ENCODE measurements at places on chromosomes 5 and 9.
A peak's percentile ranks its signal among the peaks of the same experiment; 100 is the strongest.

DNA sequence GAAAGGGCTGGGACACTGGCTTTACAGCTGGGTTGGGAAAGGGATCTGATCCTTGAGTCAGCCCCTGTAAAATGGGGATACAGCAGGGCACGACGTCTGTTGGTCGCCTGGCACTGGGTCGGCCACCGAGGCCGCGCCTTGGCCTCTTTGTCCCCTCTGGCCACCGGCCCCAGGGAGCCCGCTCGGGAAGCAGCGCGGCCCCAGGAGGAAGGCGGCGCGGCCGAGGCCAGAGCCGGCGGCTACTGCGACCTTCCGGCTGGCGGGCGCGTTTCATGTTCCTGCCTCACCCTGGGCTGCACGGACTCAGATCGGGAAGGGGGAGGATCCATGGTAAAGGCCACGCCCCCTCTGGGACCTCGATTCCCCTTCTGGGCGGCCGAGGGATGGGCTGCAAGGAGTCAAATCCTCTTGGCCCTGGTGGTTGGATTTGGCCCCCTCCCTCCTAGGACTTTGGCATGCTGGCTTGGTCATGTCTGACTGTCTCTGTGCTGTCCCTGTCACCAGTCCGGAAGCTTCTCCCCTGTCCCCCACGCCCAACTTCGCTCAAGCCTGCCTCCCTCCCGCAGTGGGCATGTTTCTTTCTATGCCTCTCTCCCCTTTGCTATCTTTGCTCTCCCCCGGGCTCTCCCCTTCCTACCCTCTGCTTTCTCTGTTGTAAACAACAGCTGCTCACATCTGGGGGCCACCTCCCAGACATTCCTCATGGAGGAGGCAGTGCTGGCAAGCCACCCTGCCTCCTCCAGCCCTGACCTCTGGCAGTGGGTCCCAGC lies 25.8 kb downstream of the FPGS start:
- peak; percentile 84 for DNase-seq

GRCh38 chr9:121454972-121455371 lies 44.7 kb downstream of the GGTA1 start:
- no peak for DNase-seq

DNA sequence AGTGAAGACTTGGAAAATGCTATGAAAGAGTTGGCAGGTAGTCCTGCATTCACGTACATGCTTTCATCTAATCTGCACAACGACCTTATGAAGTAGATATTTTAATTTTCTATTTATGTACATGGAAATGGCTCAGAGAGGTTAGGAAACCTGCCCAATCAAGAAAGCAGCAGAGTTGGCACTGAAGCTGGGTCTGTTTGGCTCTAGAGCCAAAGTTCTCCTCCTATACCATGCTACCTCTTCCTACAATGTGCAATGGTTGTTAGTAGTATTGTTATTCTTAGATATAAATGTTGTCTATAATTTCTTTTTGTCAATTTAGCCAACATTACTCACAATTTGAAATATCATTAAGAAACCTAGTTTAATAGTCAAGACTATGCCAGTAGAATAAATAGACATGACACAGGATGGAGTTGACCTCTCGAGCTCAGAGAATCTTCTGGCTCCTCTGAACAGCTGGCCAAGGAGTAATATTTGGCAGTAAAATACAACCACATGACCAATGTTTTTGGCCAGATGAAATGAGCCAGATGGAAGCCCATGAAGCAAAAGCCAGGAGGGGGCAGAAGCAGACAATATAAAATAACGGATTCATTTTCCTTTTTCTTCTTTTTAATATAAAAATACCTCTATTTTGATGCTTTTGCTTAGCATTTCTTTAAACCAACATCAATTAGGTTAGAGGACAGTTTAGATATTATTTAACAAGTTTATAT lies 542.3 kb downstream of the PDE4D start:
- no peak for DNase-seq

DNA sequence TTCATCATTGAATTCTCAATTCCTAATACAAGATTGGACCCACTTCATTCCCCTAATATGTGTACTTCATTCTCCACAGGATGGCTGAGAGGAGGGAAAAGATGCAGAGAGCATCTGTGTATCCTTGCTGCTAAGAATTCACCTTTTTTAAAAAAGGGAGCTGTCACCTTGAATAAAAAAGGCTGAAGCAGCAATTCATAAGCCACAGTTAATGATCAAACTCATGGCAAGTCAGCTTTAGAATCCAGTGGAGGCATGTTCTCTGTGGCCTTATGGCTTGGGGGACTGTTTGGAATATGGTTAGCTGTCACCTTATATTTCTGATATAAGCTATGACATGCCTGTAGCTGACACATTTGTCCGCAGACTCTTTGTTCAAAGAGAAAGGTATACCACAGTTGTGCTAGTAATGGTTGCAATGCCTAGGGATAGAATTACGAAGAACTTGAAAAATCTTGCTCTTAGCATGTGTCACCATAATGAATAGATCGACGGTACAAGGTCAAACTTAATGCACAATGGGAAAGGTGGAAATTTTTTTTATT lies 256.8 kb upstream of the TNC start:
- no peak for DNase-seq

GRCh38 chr9:125495172-125496119 lies 211.6 kb downstream of the MAPKAP1 start:
- DNase-seq, result no peak

DNA sequence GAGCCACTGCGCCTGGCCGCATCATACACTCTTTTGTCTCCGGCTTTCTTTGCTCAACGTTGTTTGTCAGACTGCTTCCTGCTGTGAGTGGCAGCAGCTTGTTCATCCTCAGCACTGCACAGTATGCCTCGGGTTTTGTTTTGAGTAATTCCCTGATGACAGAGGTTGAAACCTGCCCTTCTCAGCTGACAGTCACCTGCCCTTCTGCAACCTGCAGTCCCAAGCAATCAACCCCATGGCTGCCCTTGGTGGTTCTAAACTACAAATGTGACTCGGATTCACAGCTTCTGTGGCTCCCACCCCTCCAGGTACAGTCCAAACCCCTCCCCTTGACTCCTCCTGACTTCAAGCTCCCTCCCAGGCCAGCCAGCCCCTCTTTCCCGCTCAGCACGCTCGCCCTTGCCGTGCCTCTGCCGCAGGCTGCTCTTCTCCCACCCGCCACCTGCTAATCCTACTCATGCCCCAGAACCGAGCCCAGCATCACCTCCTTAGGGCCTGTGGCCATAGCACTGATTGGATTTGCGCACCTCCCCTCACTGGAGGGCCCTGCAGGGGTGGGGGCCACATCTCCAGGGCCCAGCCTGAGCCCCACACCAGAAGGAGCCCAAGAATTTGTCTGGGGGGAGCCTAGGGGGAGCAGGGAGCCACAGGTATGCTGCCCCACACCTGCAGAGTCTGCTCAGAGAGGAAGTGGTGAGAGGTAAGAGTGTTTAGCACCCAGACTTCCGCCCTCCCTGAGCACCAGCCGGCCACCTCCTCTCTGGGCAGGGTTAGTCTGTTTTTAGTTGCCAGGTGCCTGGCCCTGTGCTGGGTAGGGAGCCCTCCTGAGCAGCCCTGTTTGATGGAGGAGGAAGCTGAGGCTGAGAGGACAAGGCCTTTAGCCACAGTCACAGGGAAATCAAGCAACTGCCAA lies 10.1 kb downstream of the EEIG1 start:
- no peak for DNase-seq

GRCh38 chr5:137145721-137146120 lies 353.4 kb downstream of the SPOCK1 start:
- DNase-seq, result no peak

DNA sequence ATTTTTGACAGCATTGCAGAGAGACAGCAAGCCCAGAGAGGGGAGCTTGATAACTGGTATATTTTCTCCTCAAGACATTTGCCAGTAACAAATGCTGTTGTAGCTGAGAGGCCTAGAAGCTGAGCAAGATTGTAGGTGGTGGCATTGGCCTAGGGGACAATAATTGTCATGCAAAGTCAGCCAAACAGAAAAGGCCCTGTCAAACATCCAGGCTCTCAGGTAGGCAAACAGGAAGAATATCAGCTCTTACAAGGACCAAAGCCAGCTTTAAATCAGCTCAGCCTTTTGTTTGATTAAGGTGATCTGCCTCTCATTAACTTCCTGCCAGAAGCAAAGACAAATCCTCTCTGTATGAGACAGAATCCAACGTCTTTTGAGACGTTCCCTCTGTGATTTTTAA lies 29.7 kb upstream of the BARX1 start:
- DNase-seq, result no peak

Data from left forelimb (tissue), 1 donor.